CD4-positive, alpha-beta T cell treated with Interleukin-10 for 1 hour (primary cell): ENCODE measurements at places on chromosomes 3 and 15.

DNA sequence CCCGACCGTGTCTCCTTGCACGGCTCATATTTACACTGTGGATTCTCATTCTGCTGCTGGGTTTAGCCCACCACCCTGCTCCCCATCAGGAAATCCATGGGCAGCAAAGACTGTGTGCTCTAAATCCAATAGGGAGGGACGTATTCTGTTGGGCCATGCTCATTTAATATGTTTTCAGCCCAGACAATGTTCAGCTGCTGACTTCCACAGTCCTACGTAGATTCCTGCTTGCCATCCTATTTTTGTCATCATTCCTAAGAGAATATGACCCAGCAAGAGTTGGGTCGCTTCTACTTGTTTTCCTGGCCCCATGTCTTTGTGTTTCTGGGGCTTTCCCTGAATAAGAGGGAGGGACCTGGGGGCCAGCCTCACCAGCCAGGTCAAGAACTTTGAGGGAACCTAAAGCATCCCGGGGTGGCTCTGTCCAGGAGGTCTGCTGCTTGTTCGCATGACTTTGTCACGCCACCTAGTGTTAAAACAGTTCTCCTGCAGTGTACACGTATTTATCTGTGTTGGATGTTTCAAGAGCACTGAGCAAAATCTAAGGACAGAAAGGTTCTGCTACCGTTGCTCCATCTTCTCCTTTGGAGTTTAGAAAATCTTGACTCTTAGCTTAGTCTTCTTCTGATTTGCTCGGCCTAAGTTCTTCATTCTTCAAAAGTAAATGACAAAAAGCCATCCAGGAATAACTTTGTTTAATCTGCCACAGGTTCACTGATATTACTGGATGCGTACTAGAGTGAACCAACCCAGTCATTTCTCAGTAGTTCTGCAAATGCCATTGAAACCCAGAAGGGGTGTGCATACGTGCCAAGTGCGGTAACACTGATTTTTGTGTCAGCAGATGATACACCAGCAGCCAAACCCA is 79.8 kb upstream of the NR2E3 start:
- peak; percentile 32 for DNase-seq

DNA sequence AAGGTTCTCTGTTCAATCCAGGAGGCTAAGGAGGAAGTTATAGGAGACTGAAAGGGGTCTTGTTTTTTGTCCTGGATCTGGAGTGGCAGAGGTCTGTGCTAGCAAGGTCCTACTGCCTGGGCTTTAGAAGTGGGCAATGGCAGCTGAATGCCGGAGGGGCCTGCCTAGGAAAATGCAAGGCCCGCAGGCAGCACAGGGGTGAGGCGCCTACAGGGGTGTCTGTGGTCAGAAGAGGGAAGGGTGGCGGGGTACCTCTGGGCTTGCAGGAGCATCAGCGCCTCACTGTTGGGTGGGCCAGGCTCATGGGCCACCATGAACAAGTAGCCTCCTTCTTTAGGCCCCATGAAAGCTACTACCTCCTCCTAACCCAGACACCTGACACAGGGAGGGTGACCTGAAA is 175.4 kb downstream of the PEX5L start:
- DNase-seq, result no peak

DNA sequence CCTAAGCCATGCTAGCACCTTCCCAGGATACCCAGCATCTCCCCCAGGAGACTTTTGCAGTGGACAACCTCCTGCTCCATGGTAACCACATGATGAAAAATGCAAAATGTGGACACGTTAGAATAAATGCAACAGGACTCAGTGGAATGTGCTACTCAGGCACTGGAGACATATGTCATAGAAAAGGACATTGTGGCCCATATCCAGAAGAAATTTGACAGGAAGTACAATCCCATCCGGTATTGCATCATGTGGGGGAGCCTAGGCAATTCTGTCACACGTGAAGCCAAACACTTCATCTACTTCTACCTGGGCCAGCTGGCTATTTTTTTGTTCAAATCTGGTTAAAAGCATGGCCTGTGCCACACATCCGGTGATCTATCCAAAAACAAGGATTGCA is 227.2 kb upstream of the GPR149 start:
- DNase-seq, result no peak

DNA sequence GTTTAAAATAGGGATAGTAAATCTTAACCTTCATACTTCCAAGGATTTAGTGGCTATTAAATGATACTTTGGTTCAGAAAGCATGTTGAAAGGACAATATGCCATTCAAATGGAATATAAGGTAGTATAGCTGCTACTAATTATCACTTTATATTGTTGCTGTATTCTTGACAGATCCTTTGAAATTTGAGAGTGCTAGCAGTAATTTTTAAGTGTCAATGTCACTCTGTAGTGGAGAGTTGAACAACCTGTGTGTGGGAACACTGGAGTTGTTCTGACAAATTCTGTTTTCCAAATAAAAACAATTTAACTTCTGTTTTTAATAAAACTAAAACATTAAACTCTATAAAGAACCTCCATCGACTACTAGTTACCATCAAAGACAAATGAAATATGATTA is 565.7 kb downstream of the FGF12 start:
- no peak for DNase-seq

GRCh38 chr15:47041301-47041700 is 676.0 kb upstream of the SEMA6D start:
- DNase-seq, result no peak

GRCh38 chr15:75352186-75353080 is 5.6 kb downstream of the NEIL1 start:
- no peak for DNase-seq

DNA sequence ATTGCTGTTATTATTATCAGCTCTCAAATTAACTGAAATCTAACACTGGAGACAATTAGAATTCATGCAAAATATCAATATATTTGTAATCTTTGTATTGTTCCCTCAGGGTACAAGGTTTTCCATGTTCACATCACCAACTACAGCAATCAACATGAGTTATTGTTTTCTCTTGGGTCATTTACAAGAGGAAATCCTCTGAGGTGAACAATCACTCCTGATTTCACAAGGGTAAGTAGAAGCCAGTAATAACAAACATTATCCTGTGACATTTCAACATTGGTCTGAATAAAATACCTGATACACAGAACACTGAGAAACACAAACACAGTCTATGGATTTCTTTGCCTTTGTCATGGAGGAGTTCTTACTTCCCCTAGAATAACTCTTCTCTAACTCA is 174.0 kb downstream of the SUCNR1 start:
- no peak for DNase-seq

GRCh38 chr15:57517030-57517671 is 74.6 kb upstream of the MYZAP start:
- no peak for DNase-seq

DNA sequence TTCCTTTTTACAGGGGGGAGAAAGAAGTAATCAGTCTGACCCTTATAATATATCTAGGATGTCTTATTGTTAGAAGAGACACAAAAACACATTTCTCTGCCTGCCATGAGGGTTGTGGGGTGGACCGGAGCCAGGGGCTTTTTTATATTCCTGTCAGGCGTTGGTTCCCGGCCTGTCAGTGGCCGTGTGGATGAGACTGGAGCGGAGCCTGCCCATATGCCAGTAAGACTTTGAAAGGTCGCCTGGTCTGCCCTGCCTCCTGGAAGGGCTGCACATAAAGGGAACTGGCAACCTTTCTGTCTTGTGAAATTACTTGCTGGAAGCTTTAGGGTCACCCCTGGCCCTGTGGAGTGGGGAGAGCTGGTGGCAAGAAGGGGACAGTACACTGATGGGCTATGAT is 34.7 kb downstream of the MAP3K13 start:
- DNase-seq, result no peak

- DNase-seq, result no peak
These were observed at the start of gene LIPH for GRCh38 chr3:185552358-185552877. Gene LIPH, minus strand, starts transcription at chr3:185552588. Its CDS starts 117 bp downstream, at chr3:185552471.

DNA sequence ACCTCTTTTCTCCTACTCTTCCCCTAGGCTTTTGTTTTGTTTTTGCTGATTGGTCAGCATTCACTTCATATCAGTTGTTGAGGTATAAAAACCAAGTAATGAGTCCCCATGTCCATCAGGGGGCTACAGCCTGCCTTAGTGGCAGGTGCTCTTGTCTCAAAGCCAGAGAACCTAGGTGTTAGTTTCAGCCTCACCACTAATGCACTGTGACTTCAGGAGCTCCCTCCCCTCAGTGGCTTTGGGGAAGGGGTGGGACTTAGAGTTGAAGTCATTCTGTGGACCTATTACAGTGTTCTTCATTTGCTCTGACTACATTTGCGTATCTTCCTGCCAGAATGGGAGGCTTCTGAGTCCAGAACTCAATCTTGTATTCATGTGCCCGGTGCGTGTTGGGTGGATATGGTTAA is 41.6 kb downstream of the NR2C2 start:
- peak; percentile 15 for DNase-seq

DNA sequence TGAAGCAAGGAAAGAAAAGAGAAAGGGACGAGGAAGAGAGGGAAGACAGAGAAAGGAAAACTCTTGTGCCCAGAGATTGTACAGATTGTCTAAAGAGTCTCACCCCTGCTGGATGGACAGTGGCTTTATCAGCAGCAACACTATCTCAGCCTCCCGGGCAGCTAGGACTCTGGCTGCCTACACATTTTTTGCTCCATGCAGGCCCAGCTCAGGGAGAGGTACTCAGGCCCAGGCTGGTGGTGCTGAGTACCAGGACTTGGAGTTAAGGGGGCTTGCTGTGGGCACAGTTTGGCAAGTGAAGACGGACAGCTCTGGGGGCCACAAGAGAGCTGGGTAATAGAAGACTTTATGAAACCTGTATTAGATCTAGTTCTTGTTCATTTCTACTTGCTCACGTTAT is 19.1 kb upstream of the RHCG start:
- no peak for DNase-seq

GRCh38 chr15:45829336-45830153 is 194.7 kb downstream of the SQOR start:
- no peak for DNase-seq

DNA sequence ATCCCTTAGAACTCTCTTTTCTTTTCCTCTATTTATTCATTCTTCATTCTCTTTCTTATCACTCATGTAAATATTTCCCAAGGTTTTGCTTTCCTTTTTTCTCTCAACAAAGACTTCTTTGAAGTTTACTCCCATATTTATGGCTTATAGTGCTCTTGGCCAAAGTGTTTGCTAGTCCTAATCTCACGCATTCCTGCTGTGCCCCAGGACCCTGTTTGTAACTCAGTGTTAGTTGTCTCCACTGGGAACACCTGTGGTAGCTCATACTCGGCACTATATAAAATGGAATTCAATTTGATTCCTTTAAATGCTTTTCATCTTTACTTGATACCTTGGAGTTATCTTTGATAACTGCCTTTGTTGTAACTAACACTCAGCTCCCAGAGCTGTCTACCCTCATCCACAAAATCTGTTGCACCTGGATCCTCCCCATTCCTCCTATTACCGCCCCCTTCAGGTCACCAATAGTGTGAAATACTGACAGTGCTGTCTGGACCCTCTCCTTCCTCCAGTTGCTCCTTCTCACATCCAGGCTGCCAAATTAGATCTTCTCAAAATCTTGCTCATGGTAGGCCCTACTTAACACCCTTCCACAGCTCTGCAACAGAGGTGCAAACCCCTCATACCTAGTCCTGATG is 76.8 kb downstream of the TIGIT start:
- DNase-seq, result no peak

DNA sequence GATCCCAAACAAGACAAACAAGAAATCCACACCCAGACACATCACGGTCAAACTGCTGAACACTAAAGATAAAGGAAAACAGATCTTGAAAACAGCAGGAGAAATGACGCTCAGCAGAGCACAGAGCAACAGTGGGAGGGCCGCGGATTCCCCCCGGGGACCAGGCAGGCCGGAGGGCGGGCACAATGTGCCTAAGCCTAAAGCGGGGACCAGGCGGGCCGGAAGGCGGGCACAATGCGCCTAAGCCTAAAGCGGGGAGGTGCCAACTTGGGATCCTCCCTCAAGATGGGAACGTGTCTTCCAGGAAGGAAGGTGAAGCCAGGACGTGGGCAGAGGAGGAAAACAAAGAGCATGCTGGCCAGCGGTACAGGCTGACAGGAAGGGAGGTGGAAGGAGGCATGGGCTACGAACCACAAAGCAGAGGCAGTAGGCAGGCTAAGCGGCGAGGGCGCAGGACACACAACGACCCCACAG is 31.1 kb downstream of the CYFIP1 start:
- DNase-seq, result no peak

- peak; percentile 45 for DNase-seq
These were observed 123.4 kb upstream of the MB21D2 start for GRCh38 chr3:193040836-193041672.
